ENCODE measurements at places on chromosomes 6 and 20. TPM values are rescaled to one million over a fixed set of nuclear protein-coding genes. Genes with fewer than 3 reads are reported as not detected.

Gene GNMT
- polyA plus RNA-seq, result 1.2 TPM

Gene ATP9A
- 10.6 TPM for polyA plus RNA-seq

Gene EPPIN
- polyA plus RNA-seq, result not detected

Gene HLA-DPB1
- 45.4 TPM for polyA plus RNA-seq

Gene IP6K3
- polyA plus RNA-seq, result not detected
